ENCODE measurements at places on chromosomes 2 and 18. TPM values are rescaled to one million over a fixed set of nuclear protein-coding genes. Genes with fewer than 3 reads are reported as not detected.
A peak's percentile ranks its signal among the peaks of the same experiment; 100 is the strongest.

DNA sequence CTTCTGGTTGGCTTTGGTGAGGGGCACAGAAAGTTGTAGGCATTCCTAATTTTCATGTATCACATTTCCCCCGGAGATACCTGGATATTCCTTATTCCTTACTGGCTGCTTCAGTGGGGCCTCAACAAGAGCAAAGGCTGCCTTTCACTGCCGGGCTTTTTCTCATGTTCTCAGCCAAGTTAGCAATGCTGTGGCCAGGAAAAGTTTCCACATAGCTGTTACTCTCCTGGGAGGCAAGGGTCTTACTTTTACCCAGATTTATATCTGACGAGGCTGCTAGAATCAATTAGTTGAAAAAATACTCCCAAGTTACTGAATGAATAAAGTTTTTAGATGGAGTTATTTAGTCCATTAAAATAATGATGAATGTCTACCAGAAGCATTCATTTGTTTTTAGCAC is 230.5 kb downstream of the ZNF407 start:
- H3K27ac ChIP-seq: no peak overlapping the region
- H3K4me3 ChIP-seq: no peak overlapping the region
- peaks cover 7% of the 10 kb centered on the region for H3K36me3 ChIP-seq
- no peaks in the 10 kb centered on the region for H3K27me3 ChIP-seq
- DNase-seq: no peak

DNA sequence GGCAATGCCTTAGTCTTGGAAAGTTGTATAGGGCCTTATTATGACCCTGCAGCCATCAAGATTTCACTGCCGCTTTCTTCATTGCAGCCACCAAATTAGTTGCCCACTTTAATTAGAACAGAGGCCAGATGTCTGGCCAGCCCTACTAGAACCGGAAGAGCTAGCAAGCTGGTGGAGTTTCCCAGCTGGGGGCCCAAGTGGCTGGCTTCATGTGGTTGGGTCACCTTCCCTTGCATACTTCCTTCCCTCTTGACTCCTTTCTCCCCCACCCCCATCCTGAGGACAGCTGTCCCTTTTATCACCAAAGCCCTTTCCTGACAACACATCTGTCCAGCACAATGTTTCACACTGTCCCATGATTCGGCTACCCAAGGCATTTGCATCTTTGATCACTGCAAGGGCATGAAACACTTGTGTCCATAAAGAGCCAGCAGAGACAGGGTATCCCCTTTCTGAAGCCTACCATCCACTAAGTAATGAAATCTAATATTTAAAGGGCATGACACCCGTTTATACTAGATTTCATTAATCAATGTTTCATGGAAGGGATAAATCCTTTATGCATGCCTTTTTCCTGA is 187.2 kb downstream of the BCL11A start:
- no peaks in the 10 kb centered on the region for H3K27me3 ChIP-seq
- DNase-seq: no peak
- peaks cover 24% of the 10 kb centered on the region for H3K4me1 ChIP-seq

DNA sequence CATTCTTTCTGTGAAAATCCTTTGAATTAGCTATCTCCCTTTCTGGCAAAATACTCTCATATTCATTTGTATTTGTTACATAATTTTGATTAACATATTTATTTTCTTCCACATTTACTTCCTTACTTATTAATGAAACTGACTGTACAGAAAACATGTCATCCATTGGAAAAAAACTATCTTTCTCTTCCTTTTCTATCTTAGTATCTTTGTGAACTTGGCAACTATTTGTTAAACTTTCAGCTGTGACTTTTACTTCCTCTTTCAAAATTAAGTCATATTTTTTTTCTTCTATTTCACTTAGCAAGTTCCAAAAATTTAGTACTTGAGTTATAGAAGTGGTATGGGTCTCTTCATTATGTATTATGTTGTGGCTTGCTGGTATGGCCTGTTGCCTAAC is 2.6 kb downstream of the RAD51AP2 start:
- no peak overlapping the region for H3K4me3 ChIP-seq
- H3K4me1 ChIP-seq: no peaks in the 10 kb centered on the region
- no peak overlapping the region for H3K27ac ChIP-seq
- no peaks in the 10 kb centered on the region for H3K36me3 ChIP-seq
- DNase-seq: no peak

DNA sequence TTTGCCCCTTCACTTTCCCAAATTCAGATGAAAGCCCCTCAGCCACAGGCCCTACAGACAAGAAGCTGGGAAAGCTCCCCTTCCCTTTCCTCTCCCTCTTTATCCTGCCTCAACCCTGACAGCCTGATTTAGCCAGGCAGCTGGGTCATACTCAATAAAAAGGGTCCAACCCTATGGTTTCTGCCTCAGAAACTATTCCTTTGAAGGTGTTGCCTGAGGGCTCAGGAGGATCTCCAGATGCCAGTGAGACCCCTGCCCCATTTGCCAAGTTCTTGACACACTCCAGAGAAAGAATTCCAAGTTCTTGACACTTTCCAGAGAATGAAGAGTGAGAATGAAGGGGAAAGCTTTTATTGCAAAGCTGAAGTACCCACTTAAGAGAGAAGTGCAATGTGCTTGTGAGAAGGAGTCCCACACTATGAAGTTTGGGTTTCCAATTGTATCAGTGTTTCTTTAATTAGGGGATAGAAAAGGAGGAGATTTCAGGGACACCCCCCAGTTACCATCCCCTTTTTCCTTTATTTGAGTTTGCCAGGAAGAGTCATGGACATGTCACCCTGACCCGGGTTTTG is 576.2 kb downstream of the METTL4 start:
- no peaks in the 10 kb centered on the region for H3K27me3 ChIP-seq
- H3K27ac ChIP-seq: no peak overlapping the region
- H3K4me3 ChIP-seq: no peak overlapping the region
- no peaks in the 10 kb centered on the region for H3K36me3 ChIP-seq

DNA sequence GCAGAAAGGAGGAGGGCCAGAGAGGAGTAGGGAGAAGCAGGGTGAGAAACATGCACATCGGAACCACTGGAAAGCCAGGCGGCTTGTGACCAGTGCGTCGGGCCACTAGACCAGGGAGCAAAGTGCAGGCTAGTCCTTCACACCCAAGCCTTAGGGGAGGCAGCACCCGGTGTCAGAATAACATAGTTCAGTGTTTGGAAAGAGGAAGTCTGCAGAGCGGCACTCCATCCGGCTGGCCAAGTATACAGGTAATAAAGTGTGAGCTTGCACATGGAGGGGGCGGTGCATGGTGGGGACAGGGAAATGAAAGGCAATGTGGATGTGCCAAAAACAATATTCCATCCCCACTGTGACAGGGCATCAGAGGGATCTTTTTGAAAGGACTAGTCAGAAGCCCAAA is 69.7 kb downstream of the ZNF521 start:
- H3K4me3 ChIP-seq: no peak overlapping the region
- peaks cover 31% of the 10 kb centered on the region for H3K4me1 ChIP-seq
- no peak for DNase-seq
- peak overlapping the region; percentile 14 for H3K27ac ChIP-seq
- no peaks in the 10 kb centered on the region for H3K36me3 ChIP-seq

GRCh38 chr2:25129901-25130520 is 38.4 kb downstream of the POMC start:
- DNase-seq: no peak
- no peak overlapping the region for H3K4me3 ChIP-seq
- H3K27ac ChIP-seq: no peak overlapping the region
- peaks cover 4% of the 10 kb centered on the region for H3K4me1 ChIP-seq
- peaks cover 21% of the 10 kb centered on the region for H3K27me3 ChIP-seq
- H3K36me3 ChIP-seq: no peaks in the 10 kb centered on the region

DNA sequence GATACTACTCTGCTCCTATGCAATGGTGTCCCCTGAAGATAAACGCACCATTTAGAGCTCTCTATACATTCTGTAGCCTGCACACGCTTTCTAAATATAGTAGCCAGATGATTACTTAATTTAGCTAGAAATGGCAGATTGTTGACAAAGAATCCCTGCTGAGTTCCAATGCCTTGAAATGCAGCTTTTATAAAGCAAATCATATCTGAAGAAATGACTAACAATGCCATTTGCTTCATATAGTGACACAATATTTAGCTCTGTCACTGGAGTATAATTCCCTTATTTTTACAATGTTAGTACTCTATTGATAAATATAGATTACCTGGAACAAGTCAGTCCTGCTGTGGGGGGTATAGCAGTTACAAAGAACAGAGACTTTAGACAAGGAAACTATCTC is 166.2 kb downstream of the CDCA7 start:
- no peaks in the 10 kb centered on the region for H3K27me3 ChIP-seq
- no peaks in the 10 kb centered on the region for H3K36me3 ChIP-seq
- no peak for DNase-seq
- no peak overlapping the region for H3K4me3 ChIP-seq
- H3K27ac ChIP-seq: no peak overlapping the region

DNA sequence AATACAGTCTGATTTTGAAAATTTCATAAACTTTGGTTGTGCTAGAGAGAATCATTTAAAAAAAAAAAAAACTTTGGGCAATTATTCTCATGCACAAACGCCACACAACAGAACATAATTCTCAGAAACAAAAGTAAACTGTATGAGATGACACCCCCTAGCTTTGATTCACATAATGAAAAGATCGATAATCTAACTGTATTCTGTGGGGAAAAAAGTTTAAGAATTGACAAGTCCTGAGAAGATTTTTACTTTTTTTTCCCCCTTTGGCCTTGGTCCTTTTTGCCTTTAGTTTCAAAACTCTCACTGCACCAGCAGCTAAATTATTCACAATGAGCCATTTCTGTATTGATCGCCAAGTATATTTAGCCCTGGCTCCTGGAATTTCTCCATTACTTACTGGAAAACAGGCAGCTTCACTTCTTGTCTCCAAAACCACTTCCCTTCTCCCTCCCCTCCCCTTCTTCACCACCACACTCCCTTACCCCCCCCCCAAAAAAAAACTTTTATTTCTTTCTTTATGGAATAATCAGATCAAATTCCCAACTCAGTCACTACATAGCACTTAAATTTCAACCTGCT is 2.0 kb downstream of the IKZF2 start:
- no peak for DNase-seq
- H3K4me1 ChIP-seq: peaks cover 39% of the 10 kb centered on the region
- H3K36me3 ChIP-seq: no peaks in the 10 kb centered on the region
- no peaks in the 10 kb centered on the region for H3K27me3 ChIP-seq
- H3K27ac ChIP-seq: peak overlapping the region; percentile 72

DNA sequence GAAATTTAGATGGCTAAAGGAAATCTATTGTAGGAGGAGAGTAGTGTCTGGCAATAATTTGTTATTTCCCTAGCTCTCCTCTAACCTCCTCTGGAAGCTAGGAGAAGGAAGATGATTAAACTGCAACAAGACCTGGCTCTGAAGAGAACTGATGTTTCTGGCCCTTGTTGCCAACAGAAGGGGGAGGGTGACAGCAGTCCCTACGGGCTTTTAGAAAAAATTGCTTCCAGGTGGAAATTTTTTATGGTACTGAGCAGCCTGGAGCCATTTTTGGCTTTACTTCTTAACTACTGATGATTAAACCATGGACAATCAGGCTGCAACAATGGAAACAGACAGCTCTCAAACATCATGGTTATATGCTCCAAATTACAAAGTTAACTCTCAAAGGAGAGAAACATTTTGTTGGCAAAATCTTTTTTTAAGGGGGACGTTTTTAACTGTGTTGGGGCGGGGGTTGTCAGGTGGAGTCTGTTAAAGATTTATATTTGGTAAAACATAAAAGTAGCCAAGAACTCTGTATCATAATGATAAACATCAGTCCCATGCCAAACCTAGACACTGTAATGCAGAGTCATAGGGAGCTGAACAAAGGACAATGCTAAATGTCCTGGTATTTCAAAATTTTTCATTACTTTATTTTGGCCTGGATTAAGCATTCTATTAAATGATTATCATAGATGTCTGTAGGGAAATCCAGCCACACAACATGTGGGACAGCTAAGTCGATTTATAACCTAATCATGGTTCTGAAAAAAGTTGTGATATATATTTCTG is 70.0 kb downstream of the EXOC6B start:
- DNase-seq: no peak
- H3K27me3 ChIP-seq: no peaks in the 10 kb centered on the region
- H3K27ac ChIP-seq: no peak overlapping the region
- peaks cover 2% of the 10 kb centered on the region for H3K36me3 ChIP-seq
- H3K4me1 ChIP-seq: peaks cover 6% of the 10 kb centered on the region

GRCh38 chr2:65075605-65076344 is 19.6 kb downstream of the CEP68 start:
- H3K36me3 ChIP-seq: peaks cover 68% of the 10 kb centered on the region
- no peaks in the 10 kb centered on the region for H3K27me3 ChIP-seq
- no peak overlapping the region for H3K4me3 ChIP-seq
- H3K27ac ChIP-seq: peak overlapping the region; percentile 4

DNA sequence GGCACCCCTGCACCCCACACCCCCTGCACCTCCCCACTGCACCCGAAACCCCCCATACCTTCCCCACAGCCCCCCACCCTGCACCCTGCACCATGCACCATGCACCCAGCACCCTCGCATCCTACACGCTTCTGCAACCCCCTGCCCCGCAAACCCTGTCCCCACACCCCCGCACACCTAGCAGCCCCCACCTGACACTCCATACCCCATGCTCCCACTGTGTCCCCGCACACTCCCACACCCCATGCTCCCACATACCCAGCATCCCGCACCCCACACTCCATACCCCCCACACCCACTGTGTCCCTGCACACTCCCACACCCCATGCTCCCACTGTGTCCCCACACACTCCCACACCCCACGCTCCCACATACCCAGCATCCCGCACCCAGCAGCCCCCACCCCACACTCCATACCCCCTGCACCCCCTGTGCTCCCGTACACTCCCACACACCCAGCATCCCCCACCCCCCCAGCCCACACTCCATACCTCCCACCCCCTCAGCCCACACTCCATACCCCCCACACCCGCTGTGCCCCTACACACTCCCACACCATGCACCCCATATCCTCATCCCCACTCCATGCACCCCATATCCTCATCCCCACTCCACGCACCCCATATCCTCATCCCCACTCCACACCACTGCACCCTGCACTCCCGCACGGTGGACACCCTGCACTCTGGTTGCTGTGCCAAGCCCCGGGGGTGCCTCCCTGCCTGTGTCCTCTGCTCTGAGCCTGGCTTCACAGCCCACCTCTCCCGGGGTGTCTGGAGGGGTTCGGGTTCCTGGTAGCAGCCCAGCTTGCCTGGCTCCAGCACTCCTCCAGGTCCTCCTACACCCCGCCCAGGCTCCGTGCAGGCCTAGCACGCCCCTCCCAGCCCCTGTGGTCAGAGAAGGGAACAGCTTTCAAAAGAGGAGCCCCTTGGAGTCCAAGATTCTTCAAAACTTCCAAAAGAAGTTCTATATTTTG is 93.9 kb upstream of the CTDP1 start:
- no peak overlapping the region for H3K4me3 ChIP-seq
- H3K27ac ChIP-seq: no peak overlapping the region
- no peaks in the 10 kb centered on the region for H3K36me3 ChIP-seq
- peak; percentile 67 for DNase-seq
- H3K4me1 ChIP-seq: no peaks in the 10 kb centered on the region
- no peaks in the 10 kb centered on the region for H3K27me3 ChIP-seq

- peaks cover 32% of the 10 kb centered on the region for H3K36me3 ChIP-seq
- DNase-seq: no peak
- H3K4me1 ChIP-seq: no peaks in the 10 kb centered on the region
- no peak overlapping the region for H3K27ac ChIP-seq
These were observed 64.0 kb downstream of the HIBCH start for GRCh38 chr2:190255676-190256075.

The ANKRD30BL gene
- total RNA-seq: not detected

The GKN2 gene
- total RNA-seq: not detected

The SERPINB11 gene
- not detected for total RNA-seq

The ERBB4 gene
- total RNA-seq: 1.1 TPM

The KCNIP3 gene
- total RNA-seq: 5.2 TPM

The IDH1 gene
- 49.9 TPM for total RNA-seq

The TSPYL6 gene
- not detected for total RNA-seq

The IL1RN gene
- 53.9 TPM for total RNA-seq

All from spleen (tissue), 13 donors.